ENCODE measurements at places on chromosomes 5 and 9.
A peak's percentile ranks its signal among the peaks of the same experiment; 100 is the strongest.

GRCh38 chr9:37198039-37198729 lies 77.8 kb downstream of the ZCCHC7 start:
- no peak for DNase-seq

- DNase-seq: no peak
Observed at GRCh38 chr5:83922699-83923098, 202.0 kb upstream of the HAPLN1 start.

GRCh38 chr5:123594434-123594833 lies 82.5 kb downstream of the CSNK1G3 start:
- DNase-seq: no peak

GRCh38 chr9:92534674-92535073 lies 1.1 kb downstream of the ECM2 start:
- DNase-seq: no peak

GRCh38 chr5:178196986-178197385 lies 7.3 kb upstream of the HNRNPAB start:
- DNase-seq: no peak

DNA sequence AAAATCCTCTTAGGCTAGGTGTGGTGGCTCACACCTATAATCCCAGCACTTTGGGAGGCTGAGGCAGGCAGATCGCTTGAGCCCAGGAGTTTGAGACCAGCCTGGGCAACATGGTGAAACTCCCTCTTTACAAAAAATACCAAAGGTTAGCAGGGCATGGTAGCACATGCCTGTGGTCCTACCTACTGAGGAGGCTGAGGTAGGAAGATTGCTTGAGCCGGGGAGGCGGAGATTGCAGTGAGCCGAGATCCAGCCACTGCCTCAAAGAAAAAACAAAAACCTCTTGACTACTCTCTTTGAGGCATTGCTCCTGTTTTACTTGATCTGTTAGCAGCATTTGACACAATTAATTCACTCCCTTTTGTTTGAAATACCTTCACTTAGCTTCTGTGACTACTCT lies 20.7 kb downstream of the KIF2A start:
- no peak for DNase-seq

DNA sequence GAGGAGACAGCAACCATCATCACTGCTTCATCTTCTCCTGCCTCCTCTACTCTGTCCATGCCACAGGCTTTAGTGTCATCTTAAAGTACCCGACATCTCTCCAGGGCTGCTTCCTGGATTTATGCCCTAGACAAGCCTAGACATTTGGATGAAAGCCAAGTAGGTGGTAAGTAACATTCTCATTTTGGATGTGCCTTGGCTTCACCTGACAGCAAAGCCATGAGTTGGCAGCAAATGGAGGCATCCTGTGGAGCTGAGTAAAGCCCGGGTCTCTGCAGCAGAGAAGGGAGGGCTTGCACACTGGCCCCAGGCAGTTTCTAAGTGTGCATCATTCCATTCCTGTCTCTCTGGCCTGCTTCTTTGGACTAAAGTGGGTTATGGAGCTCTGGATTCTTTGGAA lies 299.1 kb downstream of the DMAC1 start:
- DNase-seq: no peak

GRCh38 chr9:72834994-72835393 lies 117.9 kb downstream of the ALDH1A1 start:
- DNase-seq: no peak

DNA sequence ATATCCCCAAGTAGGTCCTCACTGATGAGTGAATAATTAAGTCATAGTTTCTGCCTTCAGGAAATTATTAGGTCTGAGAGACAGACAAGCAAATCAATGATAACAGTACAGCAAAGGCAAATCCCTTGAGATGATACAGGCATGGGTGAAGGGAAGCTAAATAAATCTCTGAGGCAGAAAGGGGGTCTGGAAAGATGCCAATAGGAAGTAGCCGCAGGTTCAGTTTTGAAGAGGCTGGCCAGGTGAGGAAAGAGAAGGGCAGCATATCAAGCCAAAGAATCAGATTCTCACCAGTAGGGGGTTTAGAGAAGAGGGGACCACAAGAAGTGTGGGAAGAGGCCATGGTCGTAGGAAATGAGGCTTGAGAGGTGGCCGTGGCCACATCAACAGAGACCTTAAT lies 85.8 kb downstream of the KIAA1958 start:
- no peak for DNase-seq

DNA sequence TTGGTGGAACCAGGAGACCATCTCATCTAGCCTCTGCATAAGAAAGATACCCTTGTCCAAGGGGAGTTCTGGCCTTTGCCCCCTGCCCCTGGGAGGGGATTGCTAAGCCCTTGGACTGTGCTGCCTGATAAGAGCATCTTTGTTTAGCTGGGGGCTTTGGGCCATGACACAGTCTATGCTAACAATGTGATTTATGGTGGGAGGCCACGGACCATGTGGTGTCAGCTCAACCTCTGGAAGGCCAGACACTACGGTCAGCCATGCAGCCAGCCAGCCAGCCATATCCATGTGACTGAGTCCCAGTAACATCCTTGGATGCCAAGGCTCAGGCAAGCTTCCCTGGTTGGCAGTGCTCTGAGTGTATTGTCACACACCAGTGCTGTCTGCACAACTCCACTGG lies 244.4 kb downstream of the FSTL4 start:
- DNase-seq: no peak

DNA sequence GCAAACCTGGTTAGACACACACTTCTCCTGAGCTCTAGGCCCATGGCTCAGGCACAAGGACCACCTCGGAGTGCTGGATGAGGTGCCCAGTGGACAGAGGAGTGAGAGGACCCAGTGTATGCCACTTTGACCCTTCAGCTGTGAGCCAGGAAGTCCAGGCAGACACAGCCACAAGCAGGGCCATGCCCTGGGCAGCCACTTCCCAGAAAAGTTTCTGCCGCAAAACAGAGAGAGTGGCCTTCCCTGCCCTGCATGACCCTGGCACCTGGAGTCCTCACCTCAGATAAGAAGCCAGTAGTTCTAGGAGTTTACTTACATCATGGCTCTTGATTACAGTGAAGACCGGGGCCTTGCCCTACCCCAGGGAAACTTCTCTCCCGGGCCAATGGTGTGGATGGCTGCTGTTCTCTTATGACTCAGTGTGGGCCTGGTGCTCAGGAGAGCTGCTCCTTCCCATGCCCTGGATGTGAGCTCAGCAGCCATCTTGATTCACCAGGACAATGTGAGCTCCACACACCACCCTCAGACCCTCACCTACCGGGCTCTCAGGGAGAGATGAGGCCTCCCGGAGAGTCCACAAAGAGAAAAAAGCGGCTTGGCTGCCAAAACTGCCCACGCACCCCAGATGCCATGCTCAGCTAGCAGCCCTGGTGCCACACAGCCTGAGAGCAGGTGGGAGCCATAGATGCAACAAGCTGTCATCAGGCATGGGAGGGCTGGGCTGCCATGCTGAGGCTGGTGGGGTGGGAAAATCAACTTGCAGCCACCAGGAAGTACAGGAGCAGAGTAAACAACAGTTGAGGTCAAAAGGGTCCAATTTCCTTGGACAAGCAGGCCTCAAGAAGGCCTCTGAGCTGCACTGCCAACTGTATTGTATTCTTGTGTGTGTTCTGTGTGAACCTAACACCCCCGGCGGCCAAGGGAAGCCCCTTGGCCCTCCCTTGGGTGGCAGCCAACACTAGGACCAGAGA lies 11.7 kb upstream of the IRF1 start:
- DNase-seq: no peak

DNA sequence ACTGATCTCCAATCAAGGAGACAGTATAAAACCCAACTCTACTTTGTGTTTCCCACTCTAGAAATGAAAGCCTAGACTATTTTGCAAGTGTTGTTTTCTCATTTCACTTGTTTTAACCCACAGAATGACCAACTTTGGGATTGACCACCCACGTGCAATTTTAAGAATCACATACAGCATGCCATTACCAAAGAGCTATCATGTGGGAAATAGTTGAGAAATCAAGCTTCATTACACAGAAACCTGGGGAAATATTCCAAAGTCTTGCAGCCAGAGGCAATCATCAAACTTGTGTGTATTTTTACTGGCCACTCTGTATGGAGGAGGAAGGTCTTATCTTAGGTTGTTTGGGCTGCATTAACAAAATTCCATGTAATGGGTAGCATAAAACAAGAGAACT lies 451.4 kb upstream of the DAB2 start:
- no peak for DNase-seq

DNA sequence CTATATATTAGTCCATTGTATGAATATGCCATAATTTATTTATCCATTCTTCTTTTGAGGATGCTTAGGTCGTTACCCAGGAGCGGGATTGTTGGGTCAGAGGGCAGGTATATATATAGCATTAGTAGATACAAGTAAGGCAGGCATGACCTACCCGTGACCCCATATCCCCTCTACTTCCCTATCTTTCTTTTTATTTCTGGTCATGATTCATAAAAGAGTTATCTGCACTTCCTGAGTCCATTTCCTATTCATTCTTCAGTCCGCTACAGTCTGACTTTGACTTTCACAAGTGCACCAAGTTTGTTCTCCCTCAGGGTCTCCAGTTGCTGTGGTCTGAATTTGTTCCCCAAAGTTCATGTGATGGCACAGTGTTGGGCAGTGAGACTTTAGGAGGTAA lies 6.9 kb downstream of the RHOBTB3 start:
- DNase-seq: no peak

DNA sequence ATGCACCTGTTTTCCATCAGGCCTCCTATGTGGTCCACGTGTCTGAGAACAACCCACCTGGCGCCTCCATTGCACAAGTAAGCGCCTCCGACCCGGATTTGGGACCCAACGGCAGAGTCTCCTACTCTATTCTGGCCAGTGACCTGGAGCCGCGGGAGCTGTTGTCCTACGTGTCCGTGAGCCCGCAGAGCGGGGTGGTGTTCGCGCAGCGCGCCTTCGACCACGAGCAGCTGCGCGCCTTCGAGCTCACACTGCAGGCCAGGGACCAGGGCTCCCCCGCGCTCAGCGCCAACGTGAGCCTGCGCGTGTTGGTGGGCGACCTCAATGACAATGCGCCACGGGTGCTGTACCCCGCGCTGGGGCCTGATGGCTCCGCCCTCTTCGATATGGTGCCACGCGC lies 1.7 kb downstream of the PCDHGB1 start:
- DNase-seq: no peak

DNA sequence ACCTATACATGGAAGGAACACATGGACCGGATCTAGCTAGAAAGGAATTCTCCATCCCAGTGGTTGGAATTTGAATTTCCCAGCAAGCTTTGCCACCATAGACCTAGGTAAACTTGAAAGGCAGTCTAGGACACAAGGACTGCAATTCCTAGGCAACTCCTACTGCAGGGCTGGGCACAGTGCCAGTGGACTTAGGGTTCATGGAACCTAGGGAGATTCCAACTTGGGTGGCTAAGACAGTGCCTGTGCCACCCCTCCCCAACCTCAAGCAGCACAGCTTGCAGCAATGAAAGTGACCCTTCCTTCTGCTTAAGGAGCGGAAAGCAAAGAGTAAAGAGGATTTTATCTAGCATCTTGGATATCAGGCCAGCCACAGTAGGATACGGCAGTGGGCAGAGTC lies 663.3 kb downstream of the ELAVL2 start:
- DNase-seq: no peak

- no peak for DNase-seq
Observed at GRCh38 chr5:111748304-111748763, 8.7 kb downstream of the NREP start.

- no peak for DNase-seq
Observed at GRCh38 chr9:126861707-126862103, 1.3 kb downstream of the ZBTB34 start.

DNA sequence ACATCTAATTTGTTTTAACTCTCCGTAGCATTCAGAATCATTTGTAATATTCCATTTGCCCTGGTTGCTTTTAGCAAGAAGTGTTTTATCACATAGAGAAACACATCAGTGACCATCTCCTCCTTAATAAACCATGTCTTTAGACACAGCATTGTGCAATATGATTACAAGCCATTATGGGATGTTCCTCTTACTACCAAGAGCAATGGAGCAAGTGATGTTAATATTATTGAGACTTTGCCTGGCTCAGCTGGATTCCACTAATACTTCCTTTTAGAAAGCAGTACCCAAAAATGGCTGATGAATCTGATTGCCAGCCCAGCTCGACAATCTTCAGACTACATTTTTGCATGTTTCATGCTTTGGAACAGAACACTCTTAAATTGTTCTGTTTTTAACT lies 364.2 kb downstream of the OSTF1 start:
- no peak for DNase-seq

DNA sequence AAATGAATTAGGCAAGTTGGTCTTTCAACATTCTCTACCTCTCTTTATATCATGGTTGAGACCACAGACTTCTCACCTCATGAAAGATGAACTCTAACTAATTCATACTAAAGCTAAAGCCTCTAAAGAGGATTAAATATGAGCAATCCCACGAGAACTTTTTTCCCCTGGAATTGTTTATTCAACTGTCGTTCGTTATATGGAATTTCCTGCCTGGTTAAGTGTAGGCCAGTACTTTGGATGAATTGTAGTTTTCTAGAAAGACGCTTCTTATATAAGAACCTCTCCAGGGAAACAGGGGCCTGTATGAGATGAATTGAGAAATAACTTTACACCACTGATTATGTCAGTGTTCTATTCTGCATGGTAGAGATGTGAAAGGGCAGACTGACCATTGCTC lies 42.9 kb downstream of the PDCD1LG2 start:
- DNase-seq: no peak

- DNase-seq: no peak
Observed at GRCh38 chr9:137688261-137688660, 69.5 kb downstream of the EHMT1 start.

DNA sequence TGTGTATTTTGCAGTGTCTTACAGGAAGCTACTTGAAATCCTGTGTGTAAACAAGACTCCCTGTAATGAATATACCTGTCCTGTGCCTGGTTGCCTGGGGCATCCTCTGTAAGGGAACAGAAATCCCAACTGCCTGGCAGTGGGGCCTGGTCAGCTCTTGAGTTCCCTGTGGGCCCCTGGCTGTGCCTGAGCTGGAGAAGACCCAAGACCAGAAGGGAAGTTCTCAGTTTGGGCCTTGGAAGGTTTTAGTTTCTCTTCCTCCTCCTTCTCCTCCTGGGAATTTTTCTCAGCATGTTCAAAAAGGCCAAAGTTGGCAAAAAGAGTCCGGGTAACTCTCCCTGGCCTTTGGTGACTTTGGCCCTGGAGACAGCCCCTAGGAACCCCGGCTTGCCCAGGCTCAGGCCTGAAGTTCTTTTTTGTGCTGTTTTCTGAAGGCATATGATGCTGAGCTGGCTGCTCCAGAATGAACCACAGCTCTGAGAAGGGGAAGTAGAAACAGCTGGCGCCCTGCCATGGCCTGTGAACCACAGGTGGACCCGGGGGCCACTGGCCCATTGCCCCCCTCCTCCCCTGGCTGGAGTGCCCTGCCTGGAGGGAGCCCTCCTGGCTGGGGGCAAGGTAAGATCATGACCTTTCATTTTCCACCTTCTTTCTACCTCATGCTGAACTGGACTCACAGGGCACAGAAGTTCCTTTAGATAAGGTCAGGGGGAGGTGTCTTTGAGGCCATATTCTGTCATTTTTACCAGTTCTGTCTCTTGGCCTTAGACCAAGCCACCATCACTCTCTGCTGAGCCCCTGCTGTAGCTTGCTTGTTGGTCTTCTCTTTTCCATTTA lies 5.8 kb downstream of the TMEM268 start:
- DNase-seq: peak; percentile 76

GRCh38 chr5:58322453-58322852 lies 137.4 kb downstream of the PLK2 start:
- DNase-seq: no peak

- no peak for DNase-seq
Observed at GRCh38 chr9:82424599-82425120, 436.1 kb downstream of the SPATA31D1 start.

GRCh38 chr5:65161655-65162054 lies 320.1 kb downstream of the ADAMTS6 start:
- DNase-seq: no peak
